ENCODE measurements at places on chromosomes 7 and 10. TPM values are rescaled to one million over a fixed set of nuclear protein-coding genes. Genes with fewer than 3 reads are reported as not detected.
A peak's percentile ranks its signal among the peaks of the same experiment; 100 is the strongest.

- DNase-seq, result no peak
Observed at GRCh38 chr7:34825221-34825620, 167.2 kb downstream of the NPSR1 start.

CTNNA3 gene
- total RNA-seq, result 198 TPM

DNA sequence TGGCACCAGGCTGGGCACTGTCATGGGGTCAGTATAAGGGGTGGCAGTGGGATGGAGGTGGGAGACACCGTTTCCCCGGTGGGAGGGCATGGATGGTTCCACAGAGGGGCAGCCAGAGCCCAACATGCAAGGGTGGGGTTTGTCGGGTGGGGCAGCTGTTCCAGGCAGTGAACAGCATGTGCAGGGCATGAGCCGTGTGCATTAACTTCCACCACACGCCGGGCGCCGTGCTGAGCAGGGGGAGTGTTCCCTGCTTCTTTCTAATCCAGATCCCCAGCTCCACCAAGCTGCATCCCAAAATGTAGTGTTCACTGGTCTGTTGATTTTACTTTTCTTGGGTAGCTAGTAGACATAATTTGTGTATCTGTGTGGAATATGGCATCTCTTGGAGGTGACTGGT, 29.3 kb downstream of the ADRA2A start:
- DNase-seq, result peak; percentile 46

MCM10 gene
- 0.22 TPM for total RNA-seq

GRCh38 chr10:89651916-89652573, 7.0 kb upstream of the PANK1 start:
- DNase-seq, result no peak

GRCh38 chr10:93916257-93917063, 22.7 kb downstream of the SLC35G1 start:
- no peak for DNase-seq

Data from cardiac septum (tissue), 1 donor.